ENCODE measurements at places on chromosomes 11 and 22. TPM values are rescaled to one million over a fixed set of nuclear protein-coding genes. Genes with fewer than 3 reads are reported as not detected.

GRCh38 chr22:28670756-28671155 is 8.9 kb downstream of the TTC28 start:
- no peak for DNase-seq

GRCh38 chr11:68031144-68031464 is 623 bp downstream of the NDUFS8 start:
- DNase-seq: no peak

DNA sequence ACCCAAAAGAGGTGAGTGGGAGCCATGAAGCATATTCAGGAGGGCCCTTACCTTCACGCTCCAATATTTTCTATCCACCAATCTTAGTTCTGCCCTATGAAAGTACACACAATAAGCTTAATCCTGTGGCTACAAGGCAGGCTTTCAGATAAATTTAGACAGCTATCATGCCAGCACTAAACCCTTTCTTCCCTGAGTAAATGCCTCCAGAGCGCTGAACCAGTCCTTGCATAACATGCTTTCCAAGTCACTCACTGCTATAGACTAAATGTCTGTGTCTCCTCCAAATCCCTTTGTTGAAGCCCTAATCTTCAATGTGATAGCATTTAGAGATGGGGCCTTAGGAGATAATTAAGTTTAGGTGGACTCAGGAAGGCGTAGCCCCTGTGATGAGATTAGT is 50.3 kb upstream of the FIBIN start:
- no peak for DNase-seq

- DNase-seq: no peak
Measured at GRCh38 chr11:10314199-10315072, 9.6 kb downstream of the ADM start.

DNA sequence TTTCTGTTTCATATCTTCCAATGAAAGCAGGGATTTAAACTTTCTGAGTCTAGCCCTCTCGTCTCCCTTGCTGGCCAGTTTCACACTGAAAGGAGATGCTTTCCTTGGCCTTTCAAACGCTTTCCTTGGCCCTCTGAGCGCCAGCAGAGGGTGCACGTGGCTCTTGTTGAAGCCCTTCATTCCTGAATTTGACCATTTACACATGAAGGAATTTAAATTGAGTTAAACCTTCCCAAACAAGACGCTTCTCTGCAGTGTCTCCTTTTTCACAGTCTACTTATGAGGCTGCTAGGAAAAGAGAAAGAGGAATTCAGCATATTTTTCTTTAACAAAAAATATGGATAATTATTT is 21.6 kb downstream of the NNMT start:
- DNase-seq: no peak

GRCh38 chr11:71139516-71140205 is 112.7 kb downstream of the SHANK2 start:
- DNase-seq: no peak

DNA sequence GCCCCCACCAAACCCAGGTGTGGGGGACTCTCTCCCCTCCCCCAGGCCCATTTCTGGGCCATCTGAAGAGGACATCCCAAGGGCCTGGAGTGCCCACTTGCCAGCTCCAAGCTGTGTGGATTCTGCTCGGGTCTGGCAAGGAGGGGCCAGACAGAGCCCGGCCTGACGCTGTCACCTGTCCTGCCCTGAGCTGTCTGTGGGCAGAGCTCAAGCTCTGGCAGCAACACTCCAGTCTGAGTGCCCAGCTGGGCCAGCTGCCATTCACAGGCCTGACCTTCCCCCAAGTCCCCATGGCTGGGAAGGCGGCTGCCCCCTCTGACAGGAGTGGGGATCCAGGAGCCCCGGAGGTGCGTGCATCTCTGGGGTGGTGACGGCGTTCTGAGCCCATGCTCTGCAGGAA is 6.2 kb upstream of the PIM3 start:
- DNase-seq: no peak

Gene MRGPRX4
- not detected for total RNA-seq

Gene PAAF1
- 12.8 TPM for total RNA-seq

Gene CCND1
- total RNA-seq: 788 TPM

Gene HPX
- 1.1 TPM for total RNA-seq

Gene OR5L1
- total RNA-seq: not detected

Data from mesenteric fat pad (tissue), 1 donor.